ENCODE measurements at places on chromosomes 11 and 22.
A peak's percentile ranks its signal among the peaks of the same experiment; 100 is the strongest.

GRCh38 chr11:33268945-33269540 lies 11.9 kb downstream of the HIPK3 start:
- DNase-seq = no peak

DNA sequence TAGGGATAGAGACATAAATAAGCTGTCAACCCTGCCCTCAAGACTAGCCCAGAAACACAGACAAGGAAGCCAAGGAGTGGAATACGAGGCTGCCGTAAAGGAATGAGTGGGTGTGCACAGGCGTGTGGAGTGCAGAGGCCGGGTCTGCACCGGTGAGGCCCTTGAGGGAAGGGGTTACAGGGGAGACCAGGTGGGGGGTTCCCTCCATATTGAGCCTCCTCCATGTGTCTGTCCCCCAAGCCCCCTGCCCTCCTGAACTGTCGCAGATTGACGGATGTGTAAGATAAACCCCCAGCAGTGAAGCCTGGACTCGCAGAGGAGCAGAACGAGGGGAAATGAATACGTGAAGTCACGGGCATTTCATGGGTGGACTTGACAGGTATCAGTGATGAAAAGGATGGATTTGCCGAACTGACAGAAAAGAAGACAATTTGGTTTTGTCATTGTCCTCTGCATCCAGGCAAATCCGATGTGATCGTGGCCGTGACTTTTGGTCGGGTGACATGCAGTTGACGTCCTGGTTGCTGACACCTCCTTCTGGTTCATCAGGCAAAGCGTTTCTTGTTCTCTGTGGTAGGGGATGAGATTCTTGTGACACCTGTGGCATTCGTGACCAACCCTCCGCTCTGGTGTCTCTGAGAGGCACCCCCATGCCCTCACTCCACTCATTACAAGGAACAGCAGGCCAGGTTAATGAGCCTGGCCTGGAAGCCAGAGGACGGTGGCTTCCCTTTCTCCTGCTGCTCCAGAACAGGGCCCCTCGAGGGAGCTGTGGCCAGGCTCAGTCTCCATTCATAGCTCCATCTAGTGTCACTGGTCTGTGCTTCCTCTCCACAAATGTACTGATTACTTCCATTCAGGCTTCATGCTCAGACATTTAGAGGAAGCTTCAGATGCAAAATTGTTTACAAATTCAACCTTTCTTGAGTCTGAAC lies 223.1 kb upstream of the B3GAT1 start:
- no peak for DNase-seq

- DNase-seq = no peak
These were observed 30.2 kb upstream of the CLTCL1 start for GRCh38 chr22:19321757-19322156.

DNA sequence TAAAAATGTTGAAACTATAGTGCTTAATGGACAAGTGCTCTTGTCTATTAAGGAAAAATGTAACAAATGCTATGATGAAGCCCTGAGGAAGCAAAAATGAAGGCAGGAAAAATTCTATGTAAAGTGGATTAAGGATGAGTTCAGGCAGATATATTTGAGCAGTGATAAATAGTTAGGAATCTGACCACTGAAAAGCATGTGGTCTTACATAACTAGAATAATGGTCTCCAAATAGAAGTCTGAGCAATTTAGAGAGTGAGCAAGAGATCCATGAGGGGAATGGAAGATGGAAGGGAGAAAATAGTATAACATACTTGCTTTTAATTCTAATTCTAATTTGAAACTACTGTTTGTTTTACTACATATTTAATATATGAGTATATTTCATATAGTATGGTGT lies 510.6 kb upstream of the ARHGAP42 start:
- DNase-seq = no peak

DNA sequence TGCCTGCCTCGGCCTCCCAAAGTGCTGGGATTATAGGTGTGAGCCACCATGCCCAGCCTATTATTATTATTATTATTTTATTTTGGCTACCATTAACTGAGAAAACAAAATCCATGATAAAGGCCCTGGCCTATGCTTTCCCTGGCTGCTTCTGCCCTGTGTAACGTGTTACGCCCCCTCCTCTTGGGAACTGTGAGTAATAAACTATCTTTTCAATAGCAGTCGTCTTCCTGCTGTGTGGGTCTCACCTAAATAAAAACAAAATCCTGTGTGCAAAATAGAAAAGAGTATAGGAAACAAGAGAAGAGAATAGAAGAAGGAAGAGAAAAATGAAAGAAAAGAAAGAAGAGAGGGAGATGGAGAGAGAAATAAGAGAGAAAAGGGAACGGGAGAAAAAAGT lies 237.0 kb downstream of the MIAT start:
- DNase-seq = no peak

GRCh38 chr11:3853899-3854659 lies 1.4 kb upstream of the STIM1 start:
- peak; percentile 45 for DNase-seq

DNA sequence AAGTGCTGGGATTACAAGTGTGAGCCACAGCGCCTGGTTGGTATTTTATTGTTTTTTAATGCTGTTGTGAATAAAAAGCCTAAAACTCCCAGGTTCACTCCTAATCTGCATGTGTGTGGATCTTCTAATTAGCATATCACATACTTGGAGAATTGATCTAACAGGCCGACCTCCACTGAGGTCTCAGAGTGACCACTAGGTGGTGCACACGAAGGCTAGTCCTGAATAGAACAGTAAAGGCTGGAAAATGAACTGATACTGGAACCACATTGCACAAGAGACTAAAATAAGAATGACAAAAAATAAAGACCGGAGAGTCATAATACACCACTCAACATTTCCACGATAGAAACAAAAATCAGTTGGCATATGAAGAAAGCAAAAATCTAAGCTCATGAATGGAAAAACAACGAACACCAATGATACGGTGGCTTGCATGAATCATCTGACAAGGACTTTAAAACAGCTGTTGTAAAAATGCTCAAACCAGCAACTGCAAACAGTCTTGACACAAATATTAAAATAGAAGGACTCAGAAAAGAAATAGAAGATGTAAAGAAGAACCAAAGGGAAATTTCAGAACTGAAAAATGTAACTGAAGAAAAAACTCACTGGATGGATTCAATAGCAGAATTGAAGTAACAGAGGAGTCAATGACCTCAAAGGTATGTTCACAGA lies 19.2 kb downstream of the PIM3 start:
- no peak for DNase-seq

DNA sequence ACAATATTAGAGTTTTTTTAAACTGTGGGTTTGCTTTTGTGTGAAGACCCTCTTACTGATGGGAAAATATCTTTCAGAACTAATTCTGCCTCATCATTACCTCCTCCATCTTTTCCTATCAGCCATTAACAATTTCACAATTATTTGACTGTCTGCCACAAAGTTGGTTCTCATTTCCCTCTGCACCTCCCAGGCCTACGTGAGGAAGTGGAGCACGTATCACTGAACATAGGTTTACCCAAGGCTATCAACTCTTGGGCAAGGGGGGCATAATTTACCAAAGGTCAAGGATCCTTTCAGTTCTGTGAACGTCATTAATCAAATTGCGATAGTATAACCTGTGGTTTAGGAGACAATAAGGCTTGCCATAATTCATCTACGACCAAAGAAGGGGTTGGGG lies 60.0 kb downstream of the LIF start:
- DNase-seq = no peak

- DNase-seq = no peak
These were observed 430.4 kb downstream of the TBC1D22A start for GRCh38 chr22:47192651-47193437.

- no peak for DNase-seq
These were observed 362.3 kb upstream of the KIRREL3 start for GRCh38 chr11:127362754-127363308.

DNA sequence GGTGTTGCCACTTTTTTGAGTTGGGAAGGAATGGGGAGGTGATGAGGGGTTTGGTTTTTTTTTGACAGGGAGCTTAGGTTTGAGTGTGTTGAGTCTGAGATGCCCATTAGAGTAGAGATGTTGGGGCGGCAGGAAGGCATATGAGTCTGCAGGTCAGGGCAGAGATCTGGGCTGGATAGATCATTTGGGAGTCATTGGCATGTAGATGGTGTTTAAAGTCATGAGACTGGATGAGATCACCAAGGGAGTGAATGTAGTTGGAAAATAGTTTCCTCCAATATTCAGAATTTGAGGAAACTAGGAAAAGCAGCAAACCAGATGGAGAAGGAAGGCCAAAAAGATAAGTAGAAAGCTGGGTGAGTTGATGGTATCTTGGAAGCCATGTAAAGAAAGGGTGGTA lies 2.1 kb upstream of the ANAPC15 start:
- DNase-seq = no peak

GRCh38 chr11:32705309-32706033 lies 89.0 kb downstream of the CCDC73 start:
- DNase-seq = no peak

- no peak for DNase-seq
These were observed 49.8 kb upstream of the FDX1 start for GRCh38 chr11:110379936-110380335.

DNA sequence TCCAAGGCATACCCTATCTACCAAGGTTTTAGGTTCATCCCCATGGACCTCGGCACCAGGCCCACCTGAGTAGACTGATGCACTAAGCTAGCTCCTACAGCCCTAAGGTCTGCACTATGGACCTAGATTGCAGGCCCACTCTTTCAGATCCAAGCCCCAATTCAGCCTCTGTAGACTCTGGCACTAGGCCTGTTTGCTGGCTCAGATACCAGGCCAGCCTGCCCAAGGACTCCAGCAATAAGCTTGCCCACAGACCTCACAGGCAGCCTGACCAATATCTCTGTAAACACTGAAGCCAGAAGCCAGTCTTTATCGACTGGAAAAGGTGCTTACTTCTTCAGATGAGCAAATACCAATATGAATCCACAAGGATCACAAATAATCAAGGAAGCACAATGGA lies 411.3 kb downstream of the INSC start:
- DNase-seq = no peak

DNA sequence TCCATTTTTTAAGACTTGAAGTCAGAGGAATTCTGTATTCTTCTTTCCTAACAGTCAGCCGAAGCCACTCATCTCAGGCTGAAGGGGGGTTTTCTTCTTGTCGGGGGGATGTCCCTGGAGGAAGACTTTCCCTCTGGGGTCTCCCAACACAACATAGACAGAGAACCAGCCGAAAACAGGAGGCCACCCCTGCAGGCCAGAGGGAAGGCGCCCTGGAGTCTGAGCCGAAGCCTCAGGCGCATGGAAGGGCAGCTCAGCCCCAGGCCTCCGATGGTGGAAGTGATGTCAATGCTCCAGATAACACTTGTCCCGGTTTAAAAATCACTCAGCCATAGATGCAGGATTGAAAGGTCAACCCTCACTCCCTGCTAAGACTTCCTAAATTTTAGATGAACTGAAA lies 1393.0 kb downstream of the TBC1D22A start:
- no peak for DNase-seq

- no peak for DNase-seq
These were observed 34.6 kb downstream of the DKK3 start for GRCh38 chr11:11973866-11974265.

DNA sequence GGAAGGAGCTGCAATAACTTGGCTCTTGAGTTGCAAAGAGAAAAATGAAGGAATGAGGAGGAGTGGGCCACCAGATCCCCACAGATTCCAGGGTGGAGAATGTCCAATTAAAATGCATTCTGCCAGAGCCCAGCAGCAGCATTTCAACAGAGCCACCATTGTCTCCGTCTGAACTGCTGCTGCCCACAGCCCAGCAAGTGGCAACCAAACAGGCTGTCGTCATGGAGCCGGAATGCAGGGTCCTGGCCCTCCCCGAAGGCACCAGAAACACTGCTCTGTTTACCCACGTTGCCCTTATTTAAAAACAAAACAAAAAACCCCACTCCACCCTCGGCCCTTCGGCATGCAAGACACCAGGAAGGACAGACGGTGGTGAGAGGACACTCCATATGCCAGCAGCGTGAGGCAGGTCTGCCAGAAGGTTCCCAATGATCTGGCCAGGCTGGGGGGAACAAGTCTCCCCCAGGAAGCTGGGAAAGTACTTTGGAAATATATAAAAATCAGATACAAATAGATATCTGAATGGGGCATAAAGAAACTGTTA lies 32.5 kb downstream of the PLEKHA7 start:
- no peak for DNase-seq

- DNase-seq = no peak
These were observed 611.6 kb downstream of the INSC start for GRCh38 chr11:15726221-15726746.

DNA sequence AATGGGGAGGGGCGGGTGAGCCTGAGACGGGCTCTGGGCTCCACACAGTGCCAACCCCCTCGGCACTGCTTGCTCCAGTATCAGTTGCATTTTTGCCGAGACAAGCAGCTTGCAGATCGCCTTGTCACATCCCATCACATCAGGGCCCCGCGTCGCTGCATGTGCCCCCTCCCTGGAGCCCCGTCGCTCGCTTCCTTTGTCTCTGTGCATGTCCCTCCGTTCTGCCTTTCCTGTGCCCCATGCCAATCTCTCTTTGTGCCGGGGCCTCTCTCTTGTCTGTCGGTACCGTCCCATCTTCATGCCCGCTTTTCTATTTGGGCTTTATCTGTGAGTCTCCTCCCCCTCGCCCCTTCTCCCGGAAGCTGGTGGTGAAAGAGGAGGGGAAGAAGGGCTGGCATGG lies 202.2 kb downstream of the CEP164 start:
- DNase-seq = no peak

DNA sequence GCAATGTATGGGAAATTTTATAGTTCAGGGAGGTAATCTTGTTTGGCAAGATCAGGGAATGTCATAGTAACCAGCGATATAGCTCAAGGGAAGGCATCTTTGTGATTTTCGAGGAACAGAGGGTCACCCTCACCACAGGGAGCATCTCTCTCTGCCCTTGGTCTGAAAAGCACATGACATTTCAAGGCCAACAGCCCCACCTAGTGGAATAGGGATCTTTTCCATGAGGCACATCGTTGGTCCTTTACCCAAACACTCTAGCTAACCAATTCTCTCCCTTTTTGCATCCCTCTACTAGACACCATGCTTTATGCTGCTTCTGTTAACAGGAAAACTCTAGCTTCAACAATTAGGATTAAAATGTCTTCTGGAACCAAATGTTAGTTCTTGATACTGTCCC lies 179.0 kb downstream of the GRM5 start:
- DNase-seq = peak; percentile 1

GRCh38 chr11:108601150-108601549 lies 7.6 kb upstream of the EXPH5 start:
- no peak for DNase-seq

DNA sequence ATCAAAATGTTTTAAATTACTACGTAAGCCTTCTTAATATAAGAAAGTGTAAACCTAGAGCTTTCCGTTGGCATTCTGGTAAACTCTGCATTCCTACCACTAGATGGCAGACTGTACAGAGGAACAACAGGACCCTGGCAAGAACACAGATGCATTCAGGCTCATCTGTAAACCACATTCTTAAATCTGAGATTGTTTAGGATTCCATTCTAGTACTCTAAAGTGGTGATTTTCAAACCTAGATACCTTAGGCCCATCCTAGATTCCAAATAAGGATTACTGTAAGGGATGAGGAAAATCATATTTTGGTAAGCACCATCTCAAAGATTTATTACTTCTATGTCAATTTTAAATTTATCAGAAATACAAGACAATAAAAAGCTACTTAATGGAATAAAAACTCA lies 26.9 kb downstream of the PICALM start:
- DNase-seq = no peak

GRCh38 chr11:57155400-57155799 lies 26.4 kb upstream of the LRRC55 start:
- no peak for DNase-seq

Data from stimulated activated CD4-positive, alpha-beta T cell treated with anti-CD3 and anti-CD28 coated beads, Interleukin-12 subunit alpha, Interleukin-12 subunit beta, amount 100 ng/mL, for 24 hours (primary cell).